ENCODE measurements at places on chromosomes 12 and 14. TPM values are rescaled to one million over a fixed set of nuclear protein-coding genes. Genes with fewer than 3 reads are reported as not detected.

DNA sequence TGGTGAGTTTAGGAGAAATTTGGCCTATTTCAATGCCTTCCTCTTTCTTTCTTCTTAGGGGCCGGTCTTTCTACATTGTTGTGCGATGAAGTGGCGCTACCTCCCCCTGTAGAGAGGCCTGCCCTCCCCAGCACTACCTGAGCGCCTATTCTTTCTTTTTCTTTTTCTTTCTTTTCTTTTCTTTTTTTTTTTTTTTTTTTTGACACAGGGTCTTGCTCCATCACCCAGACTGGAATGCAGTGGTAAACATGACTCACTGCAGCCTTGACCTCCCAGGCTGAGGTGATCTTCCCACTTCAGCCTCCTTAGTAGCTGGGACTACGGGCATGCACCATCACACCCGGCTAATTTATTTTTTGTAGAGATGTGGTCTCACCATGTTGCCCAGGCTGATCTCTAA lies 136.1 kb upstream of the MAX start:
- DNase-seq = no peak

- DNase-seq = no peak
Measured at GRCh38 chr12:91523831-91524230, 341.2 kb upstream of the DCN start.

GRCh38 chr12:108622421-108622820 lies 11.3 kb downstream of the SELPLG start:
- DNase-seq = no peak

- DNase-seq = no peak
Measured at GRCh38 chr12:121708313-121709063, 4.1 kb upstream of the TMEM120B start.

The GRIP1 gene
- 21.1 TPM for polyA plus RNA-seq

The NTF3 gene
- polyA plus RNA-seq = 4.5 TPM

DNA sequence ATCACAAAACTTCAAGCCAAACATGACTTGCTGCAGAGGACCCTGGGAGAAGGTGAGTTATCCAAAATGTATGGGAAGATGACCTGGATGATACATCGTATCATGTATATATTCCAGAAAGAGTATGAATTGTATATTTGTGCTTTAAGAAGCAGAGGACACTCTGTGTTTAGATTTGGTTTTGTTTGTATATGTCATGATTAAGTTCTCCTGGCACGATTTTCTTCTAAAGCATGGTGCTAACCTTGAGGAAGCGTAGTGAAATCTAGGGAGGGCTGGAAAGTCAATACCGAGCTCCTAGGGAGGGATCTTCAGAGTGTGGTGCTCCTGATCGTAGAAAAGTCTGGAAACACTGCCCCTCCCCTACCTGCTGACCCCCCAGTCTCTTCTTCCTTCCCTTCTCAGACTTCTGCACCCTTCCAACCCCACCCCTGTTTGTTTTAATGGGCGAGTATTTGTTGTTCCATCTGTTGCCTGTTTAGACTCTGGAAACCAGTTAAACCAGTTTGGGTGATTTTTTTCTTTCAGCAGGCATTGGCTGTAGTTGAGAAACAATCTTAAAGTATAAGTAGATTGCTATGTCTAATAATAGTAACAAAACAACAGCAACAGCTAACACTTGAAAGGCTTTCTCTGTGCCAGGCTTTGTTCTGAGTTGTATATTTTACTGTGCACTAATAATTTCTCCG lies 141.6 kb downstream of the KICS2 start:
- DNase-seq = no peak

DNA sequence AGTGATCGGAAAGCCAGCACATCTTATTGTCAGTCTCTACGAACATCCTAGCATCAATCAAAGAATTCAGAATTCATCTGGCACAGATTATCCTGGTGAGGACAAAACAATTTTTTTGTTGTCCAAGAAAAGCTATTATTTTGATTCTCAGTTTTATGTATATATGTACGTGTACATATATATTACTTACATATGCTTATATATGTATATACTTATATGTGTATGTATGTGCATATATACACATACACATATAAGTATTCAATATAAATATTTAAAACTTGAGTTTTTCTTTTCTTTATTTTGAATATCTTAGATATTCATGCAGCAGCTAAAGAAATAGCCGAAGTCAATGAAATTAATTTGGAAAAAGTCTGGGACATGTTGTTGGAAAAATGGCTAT lies 77.9 kb downstream of the KNTC1 start:
- DNase-seq = no peak

The CSRP2 gene
- polyA plus RNA-seq = 86.7 TPM

The SELPLG gene
- 2.4 TPM for polyA plus RNA-seq

Measured in left renal pelvis (tissue), 4 donors.